Heart right ventricle (tissue), 16 donors: ENCODE measurements at places on chromosomes 1 and 21. TPM values are rescaled to one million over a fixed set of nuclear protein-coding genes. Genes with fewer than 3 reads are reported as not detected.

TMPRSS15 gene
- total RNA-seq = not detected

TFF3 gene
- 0.98 TPM for total RNA-seq

- no peak for DNase-seq
These were observed 66.9 kb downstream of the PRDM2 start for GRCh38 chr1:13766592-13767564.

PTGER3 gene
- 1.0 TPM for total RNA-seq

SPATA6 gene
- total RNA-seq = 4.6 TPM
